Hematopoietic multipotent progenitor cell treated with erythropoietin and hydrocortisone succinate and interleukin-3 and kit ligand, for 6 days (in vitro differentiated cells): ENCODE measurements at places on chromosomes 16 and 17.

DNA sequence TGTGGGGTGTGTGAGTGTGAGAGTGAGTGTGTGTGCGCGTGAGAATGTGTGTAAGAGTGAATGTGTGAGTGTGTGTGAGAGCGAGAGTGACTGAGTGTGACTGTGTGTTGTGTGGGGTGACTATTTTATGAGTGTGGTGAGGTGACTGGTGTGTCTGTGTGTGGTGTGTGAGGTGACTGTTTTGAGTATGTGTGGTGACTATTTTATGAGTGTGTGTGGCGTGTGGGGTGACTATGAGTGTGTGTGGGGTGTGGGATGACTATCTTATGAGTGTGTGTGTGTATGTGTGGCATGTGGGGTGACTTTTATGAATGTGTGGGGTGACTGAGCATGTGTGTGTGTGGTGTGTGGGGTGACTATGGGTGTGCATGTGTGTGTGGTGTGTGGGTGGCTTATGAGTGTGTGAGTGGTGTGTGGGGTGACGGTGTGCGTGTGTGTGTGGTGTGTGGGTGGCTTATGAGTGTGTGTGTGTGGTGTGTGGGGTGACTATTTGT lies 152.9 kb upstream of the PLCG2 start:
- peak; percentile 17 for DNase-seq

- DNase-seq: peak; percentile 7
Observed at GRCh38 chr17:21100636-21101035, 26.1 kb upstream of the DHRS7B start.

DNA sequence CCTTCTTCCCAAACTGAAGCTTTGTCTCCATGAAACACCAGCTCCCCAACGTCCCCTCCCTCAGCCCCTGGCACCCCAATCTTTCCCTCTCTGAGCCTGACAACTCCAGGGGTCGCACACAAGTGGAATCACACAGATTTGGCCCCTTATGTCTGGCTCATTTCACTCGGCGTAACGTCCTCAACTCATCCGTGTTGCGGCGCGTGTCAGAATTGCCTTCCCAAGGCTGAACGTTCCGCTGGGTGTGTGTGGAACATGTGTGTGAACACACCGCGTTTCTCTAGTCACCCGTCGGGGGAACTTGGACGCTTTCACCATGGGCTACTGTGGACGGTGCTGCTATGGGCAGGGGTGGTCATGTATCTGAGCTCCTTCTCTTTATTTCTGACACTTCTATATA lies 45.0 kb downstream of the TBC1D16 start:
- no peak for DNase-seq

- no peak for DNase-seq
Observed at GRCh38 chr17:47265983-47266541, 12.4 kb downstream of the ITGB3 start.

GRCh38 chr16:74778646-74779045 lies 4.0 kb upstream of the FA2H start:
- no peak for DNase-seq

- DNase-seq: no peak
Observed at GRCh38 chr17:79326814-79327213, 252.2 kb downstream of the ENGASE start.

DNA sequence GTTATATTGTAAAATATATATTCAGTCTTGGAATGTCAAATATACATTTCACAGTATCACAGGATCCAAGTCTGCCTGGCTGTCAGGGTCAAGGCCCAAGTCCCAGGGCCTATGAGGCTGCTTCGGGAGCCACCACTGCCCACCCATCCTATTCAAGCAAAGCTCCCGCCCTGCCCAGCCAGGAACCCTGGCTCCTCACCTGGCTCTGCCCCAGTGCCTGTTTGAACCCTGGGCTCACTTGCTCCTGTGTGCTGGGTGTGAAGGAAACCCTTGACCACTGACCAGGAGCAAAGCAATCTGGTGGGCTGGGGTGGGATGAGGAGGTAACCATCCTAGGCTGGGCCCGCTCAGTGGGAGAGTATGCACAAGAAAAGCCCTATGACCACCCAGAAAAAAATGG lies 27.0 kb downstream of the ITGAE start:
- no peak for DNase-seq

DNA sequence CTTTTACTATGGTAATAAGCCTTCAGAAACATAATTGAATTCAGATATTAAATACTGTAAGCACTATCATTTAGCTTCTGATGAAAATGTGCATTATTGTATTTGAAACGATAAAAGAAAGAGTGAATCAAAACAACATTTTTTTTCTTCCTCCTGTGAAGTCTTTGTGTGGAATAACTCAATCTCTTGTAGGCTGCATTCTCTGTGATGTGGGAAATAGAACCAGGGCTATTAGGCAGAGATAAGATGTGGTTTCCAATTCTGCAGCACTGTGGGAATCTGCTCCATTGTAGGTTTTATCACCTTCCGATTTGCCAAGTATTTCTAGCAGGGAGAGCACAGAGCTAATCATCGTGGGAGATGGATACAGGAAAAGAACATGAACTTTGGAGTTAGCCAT lies 624.5 kb downstream of the RBFOX1 start:
- no peak for DNase-seq

- DNase-seq: peak; percentile 75
Observed at GRCh38 chr16:87723226-87723623, 42.6 kb downstream of the KLHDC4 start.

GRCh38 chr16:57742543-57742942 lies 7.0 kb downstream of the KATNB1 start:
- DNase-seq: no peak

GRCh38 chr16:47625115-47625567 lies 164.0 kb downstream of the PHKB start:
- DNase-seq: peak; percentile 65

DNA sequence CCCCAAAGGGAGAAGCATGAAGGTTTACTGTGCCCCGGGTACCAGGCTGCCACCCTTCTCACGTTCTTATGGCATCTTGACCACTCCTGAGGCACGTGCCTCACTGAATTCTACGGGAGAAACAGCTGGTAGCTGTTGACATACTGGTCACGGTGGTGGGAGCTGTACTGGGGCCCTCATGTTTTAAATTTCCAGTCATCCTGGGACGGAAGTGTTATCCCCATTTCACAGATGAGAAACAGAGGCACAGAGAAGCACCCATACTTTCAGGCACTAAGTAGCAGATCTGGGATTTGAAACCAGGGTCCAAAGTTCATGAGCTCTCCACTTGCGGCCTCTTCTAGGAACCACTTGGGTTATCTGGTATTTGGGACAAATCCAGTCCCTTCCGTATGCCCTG lies 26.3 kb upstream of the DOC2B start:
- DNase-seq: no peak

DNA sequence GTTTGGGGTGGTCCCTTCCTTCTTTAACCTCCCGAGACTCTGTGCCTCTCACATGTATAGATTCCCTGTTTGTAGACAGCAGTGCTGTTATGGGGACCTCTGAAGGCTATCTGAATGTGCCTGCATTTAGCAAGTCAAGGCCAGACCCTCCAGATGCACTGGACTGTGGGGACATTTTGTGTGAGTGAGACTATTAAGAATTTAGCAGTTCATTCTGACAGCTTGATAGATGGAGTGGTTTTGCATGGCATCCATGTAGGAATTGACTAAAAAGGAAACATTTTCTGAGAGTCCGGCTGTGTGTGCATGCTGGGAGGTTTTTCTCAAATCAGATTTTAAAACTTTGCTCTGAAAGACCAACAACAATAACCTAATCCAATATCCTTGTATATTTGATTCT lies 226.3 kb downstream of the MSI2 start:
- DNase-seq: no peak

GRCh38 chr17:57502811-57503241 lies 242.3 kb downstream of the CCDC182 start:
- DNase-seq: no peak

DNA sequence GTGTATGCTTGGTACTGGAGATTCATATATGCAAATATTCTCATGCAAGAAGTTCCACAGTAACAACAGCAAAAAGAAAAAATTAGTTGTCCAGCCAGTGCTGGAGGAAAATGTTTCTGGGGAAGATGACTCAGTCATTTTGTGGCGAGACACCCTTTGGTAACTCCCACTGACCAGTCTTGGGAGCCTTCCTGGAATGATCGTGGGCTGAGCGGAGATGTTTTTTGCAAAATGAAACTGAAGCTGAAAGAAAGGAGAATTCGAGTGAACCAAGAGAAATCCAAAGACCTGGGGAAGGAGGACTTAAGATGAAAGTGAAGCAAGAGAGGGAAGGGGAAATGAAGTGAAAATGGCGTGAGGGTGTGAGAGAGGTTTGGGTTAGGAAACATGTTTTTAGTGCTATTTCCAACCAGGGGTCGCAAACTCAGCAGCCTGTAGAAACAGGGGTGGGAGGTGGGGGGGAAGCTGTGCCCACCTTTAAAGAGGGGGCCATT lies 5.2 kb downstream of the ITPRIPL2 start:
- peak; percentile 61 for DNase-seq
